Stimulated activated CD8-positive, alpha-beta memory T cell treated with anti-CD3 and anti-CD28 coated beads, Interleukin-7, amount 100 ng/mL, for 1 hour (primary cell): ENCODE measurements at places on chromosomes 5 and 9.

- DNase-seq, result no peak
Measured at GRCh38 chr9:99859243-99859980, 37.7 kb downstream of the NR4A3 start.

DNA sequence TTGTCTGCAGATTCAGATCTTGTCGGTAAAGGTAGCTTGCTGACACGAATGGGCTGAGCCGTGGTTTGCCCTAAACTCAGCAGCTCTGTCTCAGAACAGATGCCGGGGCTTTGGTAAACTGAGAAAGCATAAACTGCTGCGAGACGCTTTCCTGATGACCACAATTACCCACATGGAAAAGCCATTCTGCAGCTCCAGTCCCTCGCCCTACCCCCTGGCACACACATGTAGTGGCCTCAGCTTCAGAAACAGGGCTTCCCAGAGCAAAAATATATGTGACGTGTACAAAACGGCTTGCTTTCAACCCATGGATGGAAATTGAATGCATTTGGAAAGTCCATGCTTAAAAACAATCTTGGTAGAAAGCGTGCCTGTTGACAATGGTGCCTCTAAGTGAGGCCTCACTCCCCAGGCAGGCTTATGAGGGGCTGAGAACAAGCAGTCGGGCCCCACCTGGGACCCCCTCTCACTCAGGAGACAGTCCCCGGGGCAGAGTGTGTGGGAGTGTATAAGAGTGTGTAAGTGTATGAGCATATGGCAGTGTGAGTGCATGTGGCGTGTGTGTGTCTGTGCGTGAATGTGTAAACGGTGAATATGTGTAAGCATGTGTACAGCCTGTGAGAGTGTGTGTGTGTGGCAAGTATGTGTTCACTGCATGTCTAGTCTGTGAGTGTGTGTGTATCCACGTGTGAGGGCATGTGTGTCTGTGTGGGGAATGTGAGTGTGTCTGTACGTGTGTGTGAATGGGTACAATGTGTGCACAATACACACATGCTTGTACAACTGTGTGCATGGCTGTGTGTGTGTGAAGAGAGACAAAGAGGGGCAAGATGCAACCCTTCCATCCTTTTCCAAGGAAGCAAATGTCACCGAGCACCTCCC is 88.2 kb upstream of the SMIM23 start:
- DNase-seq, result no peak

- DNase-seq, result no peak
Measured at GRCh38 chr9:137317021-137317717, 15.1 kb upstream of the NRARP start.

DNA sequence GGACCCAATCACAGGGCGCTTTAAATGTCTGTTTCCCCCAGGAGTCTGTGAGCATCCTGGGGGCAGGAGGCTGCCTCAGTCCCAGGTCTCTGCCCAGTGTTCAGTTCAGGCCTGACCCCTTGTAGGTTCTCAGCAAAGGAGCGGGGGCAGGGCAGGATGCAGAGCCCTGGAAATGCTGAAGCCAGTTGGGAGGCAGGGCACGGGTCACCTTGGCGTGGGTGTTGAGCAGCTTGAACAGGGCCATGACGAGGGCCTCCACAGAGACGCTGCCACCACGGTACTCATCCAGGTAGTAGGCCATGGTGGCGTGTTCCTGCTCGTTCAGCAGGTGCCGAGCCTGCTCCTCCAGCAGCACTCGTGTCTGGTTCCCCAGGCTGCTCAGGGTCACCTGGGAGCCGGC is 36.3 kb upstream of the AKNA start:
- no peak for DNase-seq

DNA sequence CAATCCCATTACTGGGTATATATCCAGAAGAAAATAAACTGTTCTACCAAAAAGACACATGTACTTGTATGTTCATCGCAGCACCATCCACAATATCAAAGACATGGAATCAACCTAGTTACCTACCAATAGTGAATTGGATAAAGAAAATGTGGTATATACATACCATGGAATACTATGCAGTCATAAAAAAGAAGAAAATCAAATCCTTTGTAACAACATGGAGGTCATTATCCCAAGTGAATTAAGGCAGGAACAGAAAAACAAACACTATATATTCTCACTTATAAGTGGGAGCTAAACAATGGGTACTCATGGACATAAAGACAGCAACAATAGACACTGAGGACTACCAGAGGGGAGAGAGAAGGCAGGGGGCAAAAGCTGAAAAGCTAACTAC is 67.7 kb downstream of the NR2F1-AS1 start:
- no peak for DNase-seq

DNA sequence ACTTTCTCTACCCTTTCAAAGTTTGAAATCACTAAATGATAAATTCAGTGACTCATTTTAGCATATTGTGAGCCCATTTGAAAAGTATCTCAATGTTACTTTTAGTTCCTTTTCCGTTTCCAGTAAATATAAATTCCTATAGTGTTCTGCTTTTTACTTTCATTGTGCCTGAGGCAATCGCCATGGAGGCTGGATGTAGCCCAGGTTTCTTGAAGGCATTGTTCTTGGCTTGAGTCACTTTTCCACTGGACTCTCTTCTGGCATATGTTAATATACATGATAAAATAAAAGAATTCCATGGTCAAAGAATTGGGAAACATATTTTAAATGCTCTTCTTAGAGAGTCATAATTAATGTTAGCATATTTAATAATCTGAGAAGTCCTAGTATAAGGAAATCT is 327.0 kb downstream of the IZUMO3 start:
- DNase-seq, result no peak

DNA sequence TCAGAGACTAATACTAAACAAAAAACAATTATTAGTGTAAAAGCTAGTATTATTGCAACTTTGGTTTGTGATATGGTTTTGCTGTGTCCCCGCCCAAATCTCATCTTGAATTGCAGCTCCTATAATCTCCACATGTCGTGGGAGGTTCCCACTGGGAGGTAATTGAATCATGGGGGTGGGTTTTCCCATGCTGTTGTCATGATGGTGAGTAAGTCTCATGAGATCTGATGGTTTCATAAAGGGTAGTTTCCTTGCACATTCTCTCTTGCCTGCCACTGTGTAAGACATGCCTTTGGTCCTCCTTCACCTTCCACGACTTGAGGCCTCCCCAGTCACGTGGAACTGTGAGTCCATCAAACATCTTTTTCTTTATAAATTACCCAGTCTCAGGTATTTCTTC is 325.9 kb upstream of the DAB2 start:
- no peak for DNase-seq

DNA sequence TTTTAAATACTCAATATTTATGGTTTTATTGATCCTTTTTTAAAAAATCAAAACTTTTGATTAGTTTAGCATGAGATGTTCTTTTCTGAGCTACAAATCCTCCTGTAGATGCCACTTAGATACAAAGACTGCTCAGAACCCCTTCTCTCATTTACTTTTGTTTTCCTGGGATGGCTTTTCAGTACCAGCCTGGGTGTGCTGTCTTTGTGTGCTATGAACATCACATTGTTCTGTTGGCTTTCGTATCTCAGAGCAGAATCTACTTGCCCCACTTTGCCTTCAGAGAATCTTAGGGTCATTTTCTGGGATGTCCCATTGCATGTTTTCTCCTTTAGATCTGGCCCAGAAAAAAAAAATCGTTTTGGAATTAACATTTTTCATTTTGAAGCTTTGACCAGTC is 85.9 kb downstream of the RASGRF2 start:
- no peak for DNase-seq

DNA sequence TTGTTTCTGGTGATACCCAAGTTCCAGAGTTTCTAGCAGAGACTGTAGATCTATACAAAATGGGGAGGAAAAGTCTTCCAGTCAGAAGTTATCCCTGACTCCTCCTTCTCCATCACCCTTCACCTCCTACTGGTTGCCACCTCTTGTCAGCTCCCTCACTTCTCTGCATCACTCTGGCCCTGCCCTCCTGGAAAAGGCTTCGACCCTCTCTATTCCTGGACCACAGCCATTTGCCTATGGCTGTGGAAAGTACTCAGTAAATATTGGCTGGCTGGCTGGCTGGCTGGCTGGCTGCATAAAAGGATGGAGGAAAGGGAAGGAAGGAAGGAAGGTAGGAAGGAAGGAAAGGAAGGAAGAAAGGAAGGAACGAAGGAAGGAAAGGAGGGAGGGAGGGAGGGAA is 32.7 kb upstream of the ABCA1 start:
- no peak for DNase-seq

- DNase-seq, result no peak
Measured at GRCh38 chr5:4113426-4113825, 517.8 kb downstream of the IRX1 start.

- DNase-seq, result peak; percentile 37
Measured at GRCh38 chr9:137406876-137407589, 15.9 kb downstream of the EXD3 start.

GRCh38 chr9:117160254-117160653 is 254.6 kb downstream of the ASTN2 start:
- DNase-seq, result no peak

GRCh38 chr9:134187110-134187531 is 22.8 kb upstream of the RNU6ATAC start:
- DNase-seq, result no peak

GRCh38 chr9:129954868-129955550 is 88.0 kb downstream of the FNBP1 start:
- DNase-seq, result no peak

DNA sequence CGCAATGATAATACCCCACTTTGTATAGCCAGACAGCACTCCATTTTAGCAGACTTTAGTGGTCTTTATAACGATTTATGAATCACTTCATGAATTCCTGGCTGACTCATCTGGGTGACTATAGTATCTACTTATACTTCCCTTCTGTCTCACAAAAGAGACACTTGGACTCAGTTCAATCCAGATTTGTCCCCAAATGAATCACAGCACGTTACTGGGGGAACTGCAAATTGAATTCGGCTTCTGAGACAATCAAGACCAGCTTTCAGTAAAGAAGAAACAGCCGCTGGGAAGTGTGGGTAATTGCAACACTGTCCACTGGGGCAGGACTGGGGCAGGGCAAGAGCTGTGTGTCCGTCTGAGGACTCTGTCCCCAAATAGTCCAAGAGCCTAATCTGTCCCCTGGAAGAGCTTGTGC is 337.3 kb upstream of the RFX3 start:
- DNase-seq, result no peak

GRCh38 chr5:78549043-78549442 is 99.5 kb downstream of the LHFPL2 start:
- no peak for DNase-seq

- no peak for DNase-seq
Measured at GRCh38 chr5:97543166-97543565, 360.1 kb upstream of the RIOK2 start.

DNA sequence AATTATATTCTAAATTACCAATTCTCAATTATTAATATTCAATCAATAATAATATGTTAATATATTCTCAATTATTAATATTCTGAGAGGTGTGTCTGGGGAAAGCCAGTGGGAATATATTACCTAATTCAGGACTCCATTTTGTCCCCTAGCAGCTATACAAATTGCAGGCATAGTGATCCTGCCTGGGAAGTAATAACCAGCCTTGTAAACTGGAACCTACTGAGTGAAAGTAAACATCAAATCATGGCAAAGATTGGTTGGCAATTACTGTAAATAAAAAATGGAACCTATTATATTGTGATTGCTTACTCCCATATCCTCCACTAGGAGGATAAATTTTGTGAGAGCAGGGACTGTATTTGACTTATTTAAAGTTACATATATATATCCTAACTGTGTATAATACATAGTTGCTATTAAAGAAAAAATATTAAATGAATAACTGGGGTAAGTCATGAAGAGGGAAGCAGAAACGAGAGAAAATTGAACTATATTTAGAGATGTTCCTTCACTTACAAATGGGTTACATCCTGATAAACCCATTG is 150.5 kb upstream of the ELL2 start:
- no peak for DNase-seq

DNA sequence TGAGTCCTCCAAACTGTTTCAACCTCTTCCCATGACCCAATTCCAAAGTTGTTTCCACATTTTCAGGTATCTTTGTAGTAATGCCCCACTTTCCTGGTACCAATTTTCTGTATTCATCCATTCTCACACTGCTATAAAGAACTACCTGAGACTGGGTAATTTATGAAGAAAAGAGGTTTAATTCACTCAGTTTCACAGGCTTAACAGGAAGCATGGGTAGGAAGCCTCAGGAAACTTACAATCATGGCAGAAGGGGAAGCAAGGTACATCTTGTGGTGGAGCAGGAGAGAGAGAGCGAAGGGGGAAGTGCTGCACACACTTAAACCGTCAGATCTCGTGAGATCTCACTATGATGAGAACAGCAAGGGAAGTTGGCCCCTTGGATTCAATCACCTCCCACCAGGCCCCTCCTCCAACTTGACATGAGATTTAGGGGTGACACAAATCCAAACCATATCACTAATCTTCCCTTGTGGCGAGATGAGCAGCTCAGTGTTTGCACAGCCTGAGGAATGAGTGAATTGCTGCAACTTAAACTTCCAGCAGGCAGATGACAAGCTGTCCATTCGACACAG is 42.9 kb downstream of the TRIP13 start:
- DNase-seq, result no peak

- no peak for DNase-seq
Measured at GRCh38 chr5:177609076-177610059, 9.4 kb downstream of the B4GALT7 start.

GRCh38 chr5:107570805-107571531 is 99.8 kb downstream of the EFNA5 start:
- DNase-seq, result no peak

DNA sequence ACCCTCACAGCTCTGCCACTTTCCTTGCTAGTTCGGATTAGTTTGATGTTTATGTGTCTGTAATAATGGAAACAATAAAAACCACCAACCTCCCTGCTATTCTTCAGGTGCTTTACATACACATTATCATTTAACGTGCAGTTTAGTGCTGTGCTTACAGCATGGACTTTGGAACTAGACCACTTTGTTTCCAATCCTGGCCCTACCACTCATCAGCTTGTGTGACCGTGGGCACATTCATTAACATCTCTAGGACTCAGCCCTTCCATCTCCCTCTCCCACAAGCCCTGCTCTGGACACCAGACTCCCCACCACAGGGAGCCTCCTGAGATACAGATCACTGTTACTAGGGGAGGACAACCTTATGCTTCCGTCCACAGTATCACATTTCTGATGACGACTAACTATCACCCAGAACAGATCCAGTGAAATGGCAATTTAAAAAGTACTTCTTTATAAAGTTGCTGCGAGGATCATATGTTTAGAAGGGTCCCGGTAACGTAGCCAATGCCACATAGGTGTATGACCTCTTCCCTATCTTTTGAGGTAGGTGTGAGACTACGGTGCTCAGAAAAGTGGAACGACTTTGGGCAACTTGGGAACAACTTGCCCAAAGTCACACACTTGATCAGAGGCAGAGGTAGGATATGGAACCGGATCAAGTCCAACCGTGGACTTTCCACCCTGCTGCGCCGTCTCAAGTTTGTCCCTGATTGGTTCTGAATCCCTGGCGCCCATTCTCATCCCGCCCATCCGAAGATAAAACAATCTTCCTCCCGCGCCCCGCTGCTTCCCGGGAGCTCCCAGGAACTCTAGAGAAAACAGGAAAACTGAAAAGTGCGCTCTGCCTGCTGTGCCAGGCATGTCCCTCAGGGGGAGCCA is 132.4 kb upstream of the NIPBL start:
- no peak for DNase-seq

GRCh38 chr5:3619579-3619978 is 23.9 kb downstream of the IRX1 start:
- DNase-seq, result no peak
